ENCODE measurements at places on chromosomes 13 and 19. TPM values are rescaled to one million over a fixed set of nuclear protein-coding genes. Genes with fewer than 3 reads are reported as not detected.

DNA sequence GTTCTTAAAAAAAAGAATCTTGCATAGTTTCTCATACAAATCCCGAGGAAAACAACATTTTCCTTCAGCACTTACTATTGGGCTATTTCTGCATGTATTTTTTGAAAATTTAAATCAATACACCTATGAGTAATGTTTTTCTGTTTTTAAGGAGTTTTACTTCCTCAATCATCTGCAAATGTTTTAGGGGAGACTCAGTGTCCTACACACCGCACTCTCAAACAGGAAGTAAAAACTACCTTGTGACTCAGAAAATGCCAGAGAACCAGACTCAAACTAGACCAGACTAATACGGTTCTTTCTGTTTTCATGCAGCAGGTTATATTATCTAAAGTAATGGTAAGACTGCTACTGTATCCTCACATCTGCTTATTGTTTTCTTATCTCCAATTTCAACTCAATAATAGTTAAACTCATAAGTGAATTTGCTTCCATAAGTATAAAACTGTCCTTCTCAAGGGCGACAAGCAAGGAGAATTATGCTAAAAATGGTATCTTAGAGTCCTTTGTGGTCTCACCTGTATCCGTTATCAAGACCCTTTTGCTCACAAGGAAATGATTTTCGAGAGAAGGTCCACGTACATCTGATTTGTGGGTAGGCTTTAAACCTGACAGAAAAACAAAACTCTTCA lies 52.5 kb downstream of the FLT3 start:
- ATAC-seq, result peak; percentile 93

DNA sequence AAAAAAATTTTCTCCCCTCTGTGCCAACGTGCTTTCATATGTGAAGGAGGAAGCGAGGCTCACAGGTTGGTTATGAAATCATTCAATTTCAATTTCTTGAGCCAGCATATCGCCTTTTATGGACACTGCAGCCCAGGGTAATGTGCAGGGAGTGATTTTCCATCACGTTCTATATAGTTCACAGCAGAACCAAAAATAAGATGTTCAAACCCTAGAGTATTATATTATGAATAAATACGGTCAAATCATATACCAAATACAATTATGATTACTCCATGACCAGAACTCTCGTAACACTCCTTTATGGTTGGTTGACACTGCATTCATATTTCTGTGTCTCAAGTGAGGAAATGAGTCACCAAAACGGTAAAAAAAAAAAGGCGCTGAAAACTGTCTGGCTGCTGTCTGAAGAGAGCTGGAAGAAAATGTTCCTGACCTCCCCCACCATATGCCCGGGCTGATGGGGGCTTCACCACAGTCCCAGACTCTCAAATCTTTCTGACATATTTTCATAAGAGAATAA lies 75.8 kb upstream of the UBAC2 start:
- peak; percentile 95 for ATAC-seq

DNA sequence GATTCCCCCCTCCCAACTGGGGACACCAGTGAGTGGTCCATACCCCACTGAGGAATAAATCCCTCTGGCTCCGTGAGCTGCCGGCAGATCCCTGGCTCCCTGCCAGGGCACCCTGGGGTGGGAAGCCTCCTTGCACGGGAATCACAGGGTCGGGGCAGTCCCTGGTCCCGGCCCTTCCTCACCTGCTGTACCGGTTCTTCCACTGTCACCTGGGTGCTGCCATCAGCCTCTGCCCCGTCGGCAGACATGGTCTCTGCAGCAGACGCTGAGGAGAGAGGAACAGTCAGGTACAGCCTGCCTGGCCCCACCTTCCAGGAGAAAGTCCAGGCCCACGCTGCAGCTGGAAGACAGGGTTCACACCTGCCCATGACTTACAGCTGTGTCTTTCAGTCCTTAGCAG lies 6.3 kb downstream of the PLIN3 start:
- no peak for ATAC-seq

DNA sequence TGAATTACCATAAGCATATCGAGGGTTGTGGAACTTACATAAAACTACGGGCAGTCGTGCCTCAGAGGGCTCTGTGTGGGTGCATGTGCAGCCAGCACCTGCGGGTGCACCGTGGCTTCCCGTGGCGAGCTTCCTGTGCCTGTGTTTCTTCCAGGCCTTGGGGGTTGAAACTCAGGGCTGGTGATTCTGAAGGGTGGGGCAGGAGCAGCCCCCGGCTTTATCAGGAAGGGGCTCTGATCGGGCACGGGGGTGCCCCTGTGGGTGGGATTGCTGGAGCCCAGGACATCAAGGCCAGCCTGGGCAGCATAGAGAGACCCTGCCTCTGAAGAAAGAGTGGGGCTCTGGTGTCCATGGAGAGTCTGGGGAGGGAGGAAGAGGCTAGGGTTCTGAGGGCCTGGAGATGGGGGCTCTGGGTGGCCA lies 11.1 kb downstream of the ATP4B start:
- no peak for ATAC-seq

GRCh38 chr19:45070214-45070613 lies 6.1 kb downstream of the ZNF296 start:
- ATAC-seq, result no peak

GRCh38 chr19:43755256-43755801 lies 567 bp upstream of the SMG9 start:
- no peak for ATAC-seq

DNA sequence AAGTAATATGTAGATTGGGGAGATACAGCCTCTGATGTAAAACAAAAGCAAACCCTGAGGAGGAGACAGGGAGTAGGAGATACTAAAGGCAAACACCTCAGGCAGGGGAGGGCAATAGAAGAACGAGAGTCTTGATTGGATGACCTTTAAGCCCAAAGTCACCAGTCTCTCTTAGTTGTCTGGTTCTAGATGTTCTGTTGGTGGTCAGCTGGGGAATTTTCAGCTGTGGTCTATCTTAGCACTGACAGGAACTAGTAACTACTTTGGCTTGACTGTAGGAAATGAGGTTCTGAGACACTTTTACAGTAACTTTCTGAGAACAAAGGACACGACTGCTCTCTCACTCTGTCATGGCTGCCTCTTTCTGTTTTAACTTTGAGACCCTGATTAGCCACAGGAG lies 290.7 kb upstream of the MIR17HG start:
- ATAC-seq, result no peak

- ATAC-seq, result no peak
These were observed 2.4 kb downstream of the SMG9 start for GRCh38 chr19:43752287-43752875.

DNA sequence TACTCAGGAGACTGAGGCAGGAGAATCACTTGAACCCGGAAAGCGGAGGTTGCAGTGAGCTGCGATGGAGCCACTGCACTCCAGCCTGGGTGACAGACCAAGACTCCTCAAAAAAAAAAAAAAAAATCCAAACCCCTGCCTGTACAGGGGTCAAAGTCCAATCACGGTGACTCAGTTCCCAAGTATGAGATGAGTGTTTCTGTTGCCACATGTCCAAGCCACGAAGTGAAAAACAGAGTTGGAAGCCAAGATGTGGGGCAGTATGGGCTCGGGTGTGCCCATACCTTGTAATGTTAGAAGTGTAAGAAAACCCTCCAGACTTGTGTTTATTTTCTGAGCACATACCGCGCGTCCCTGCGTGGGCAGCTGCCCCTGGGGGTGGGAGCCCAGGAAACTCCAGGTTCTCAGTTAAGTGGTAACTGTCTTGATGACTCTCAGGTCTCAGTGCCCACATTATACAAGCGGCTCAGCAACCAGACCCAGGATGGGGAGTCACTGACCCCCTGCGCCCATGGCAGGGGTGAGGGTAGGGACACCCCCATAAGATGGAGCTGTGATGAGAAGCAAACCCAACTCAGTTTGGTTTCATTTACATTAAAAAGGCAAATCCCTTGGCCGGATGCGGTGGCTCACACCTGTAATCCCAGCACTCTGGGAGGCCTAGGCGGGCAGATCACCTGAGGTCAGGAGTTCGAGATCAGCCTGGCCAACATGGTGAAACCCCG lies 1.2 kb upstream of the GPX4 start:
- peak; percentile 73 for ATAC-seq

DNA sequence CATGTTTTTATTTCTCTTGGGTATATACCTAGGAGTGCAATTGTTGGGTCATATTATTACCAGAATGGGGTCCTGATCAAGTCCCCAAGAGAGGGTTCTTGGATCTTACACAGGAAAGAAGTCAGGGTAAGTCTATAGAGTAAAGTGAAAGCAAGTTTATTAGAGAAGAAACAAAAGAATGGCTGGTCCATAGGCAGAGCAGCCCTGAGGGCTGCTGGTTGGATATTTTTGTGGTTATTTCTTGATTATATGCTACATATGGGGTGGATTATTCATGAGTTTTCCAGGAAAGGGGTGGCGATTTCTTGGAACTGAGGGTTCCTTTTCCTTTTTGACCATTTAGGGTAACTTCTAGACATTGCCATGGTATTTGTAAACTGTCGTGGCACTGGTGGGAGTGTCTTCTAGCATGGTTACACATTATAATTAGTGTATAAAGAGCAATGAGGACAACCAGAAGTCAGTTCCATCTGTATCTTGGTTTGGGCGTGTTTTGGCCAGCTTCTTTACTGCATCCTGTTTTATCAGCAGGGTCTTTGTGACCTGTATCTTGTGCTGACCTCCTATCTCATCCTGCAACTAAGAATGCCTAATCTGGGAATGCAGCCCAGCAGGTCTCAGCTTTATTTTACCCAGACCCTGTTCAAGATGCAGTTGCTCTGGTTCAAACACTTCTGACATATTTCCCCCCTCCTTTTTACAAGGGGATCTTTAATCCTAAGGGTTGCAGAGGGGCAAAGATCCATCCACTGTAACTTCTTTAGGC lies 41.1 kb downstream of the CEACAM1 start:
- peak; percentile 62 for ATAC-seq

GRCh38 chr19:1408300-1409203 lies 1.2 kb downstream of the DAZAP1 start:
- ATAC-seq, result peak; percentile 5

DNA sequence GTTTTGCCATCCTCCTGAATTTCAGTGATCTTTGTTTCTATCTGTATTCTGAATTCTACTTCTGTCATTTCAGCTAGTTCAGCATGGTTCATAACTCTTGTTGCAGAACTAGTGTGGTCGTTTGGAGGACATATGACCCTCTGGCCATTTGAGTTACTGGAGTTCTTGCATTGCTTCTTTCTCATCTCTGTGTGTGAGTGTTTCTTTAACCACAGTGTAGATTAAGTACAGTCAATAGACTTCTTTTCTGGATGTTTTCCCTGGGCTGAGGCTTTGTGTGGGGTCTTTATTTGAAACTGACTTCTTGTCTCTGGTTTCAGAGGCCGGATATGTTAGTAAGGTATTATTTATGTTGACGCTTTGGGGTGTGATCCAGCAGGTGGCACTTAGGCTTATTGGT lies 14.7 kb downstream of the IGFL2 start:
- no peak for ATAC-seq

DNA sequence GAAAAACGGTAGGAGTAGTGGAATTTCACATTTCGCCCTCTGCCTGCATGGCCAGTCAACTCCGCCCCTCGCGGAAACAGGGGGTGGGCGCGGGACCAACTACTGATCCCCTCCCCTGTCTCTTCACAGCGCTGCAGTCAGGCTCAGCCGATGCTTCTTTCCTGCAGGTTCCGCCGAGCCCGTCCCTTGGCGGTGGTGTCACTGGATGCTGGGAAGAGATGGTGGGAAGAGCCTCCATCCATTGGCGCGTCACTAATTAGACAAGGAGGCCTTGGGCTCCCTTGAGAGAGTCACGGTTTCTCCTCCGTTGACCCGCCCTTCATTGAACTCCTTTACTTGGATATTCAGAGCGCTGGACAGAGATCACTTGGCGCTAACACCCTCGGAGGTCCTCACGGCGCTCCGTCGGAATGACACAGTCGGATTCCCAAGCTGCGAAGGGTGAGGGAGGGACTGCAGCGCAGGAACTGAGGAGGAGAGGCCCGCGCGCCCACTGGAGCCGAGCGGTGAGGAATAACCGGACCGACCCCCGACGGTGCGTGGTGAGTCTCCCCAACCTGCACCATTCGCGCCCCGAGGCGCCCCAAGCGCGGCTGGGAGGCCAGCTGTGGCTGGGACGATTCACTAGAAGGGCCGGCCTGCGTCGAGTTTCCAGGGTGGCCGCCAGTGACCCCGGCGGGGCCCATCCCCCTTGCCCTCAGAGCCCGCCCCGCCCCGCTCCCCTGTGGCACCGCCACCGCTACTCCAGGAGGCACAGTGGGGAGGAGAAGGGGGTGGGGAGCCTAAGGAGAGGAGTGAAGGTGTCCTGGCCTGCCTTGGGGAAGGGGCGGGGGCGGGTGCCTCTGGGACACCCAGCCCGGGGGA lies 11.2 kb upstream of the CEACAM21 start:
- no peak for ATAC-seq

DNA sequence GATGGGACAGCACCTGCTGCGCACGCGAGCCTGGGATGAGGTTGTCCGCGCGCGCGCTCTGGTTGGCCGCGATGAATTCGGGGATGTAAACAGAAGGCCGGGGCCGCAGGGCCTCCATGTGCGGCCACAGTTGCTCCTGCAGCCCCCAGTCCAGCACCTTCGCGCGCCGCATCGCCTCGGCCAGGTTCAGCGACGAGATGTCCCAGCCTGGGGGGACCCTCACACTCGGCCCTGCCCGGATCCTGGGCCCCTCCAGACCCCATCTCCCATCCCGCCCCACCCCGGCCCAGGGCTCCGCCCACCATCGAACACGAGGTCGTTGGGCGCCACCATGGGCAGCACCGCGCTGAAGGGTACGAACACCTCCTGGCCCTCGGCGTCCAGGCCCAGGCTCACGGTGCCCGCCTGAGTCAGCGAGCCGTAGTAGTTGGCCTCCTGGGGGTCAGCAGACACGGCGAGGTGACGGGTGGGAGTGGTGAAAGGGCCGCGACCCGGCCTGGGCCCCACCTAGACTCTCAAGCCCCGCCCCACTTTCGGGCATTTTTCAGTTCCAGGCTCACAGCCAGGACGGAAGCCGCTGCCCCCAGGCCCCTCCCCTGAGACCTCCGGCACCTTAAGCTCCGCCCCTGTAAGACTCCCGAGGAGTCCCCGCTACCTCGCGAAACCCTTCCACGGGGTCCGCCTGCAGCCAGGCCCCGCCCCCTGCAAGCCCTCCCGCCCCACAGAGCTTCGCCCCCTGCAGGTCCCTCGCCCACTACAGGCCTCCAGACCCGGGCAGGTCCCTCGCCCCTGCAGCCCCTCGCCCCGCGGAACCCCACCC lies 1.1 kb downstream of the ISYNA1 start:
- peak; percentile 51 for ATAC-seq

GRCh38 chr19:3459089-3459881 lies 21.0 kb downstream of the SMIM24 start:
- no peak for ATAC-seq

DHDH gene
- 1.2 TPM for total RNA-seq

MIR17HG gene
- 19.1 TPM for total RNA-seq

KRTDAP gene
- total RNA-seq, result not detected

GNA15 gene
- total RNA-seq, result 297 TPM

DUS3L gene
- 73.6 TPM for total RNA-seq

KASH5 gene
- not detected for total RNA-seq

GPC6 gene
- not detected for total RNA-seq
